Esophagus muscularis mucosa (tissue), 4 donors: ENCODE measurements at places on chromosomes 7 and 10. TPM values are rescaled to one million over a fixed set of nuclear protein-coding genes. Genes with fewer than 3 reads are reported as not detected.

MOGAT3 gene
- not detected for total RNA-seq

SLC37A3 gene
- total RNA-seq: 46.1 TPM

ACSM6 gene
- not detected for total RNA-seq

MYH16 gene
- not detected for total RNA-seq

GRCh38 chr7:22989643-22990587 lies 24.0 kb downstream of the HYCC1 start:
- no peak for DNase-seq
- peaks cover 2% of the 10 kb centered on the region for H3K4me1 ChIP-seq
- no peak overlapping the region for H3K27ac ChIP-seq
- no peaks in the 10 kb centered on the region for H3K27me3 ChIP-seq
- no peaks in the 10 kb centered on the region for H3K36me3 ChIP-seq

DNA sequence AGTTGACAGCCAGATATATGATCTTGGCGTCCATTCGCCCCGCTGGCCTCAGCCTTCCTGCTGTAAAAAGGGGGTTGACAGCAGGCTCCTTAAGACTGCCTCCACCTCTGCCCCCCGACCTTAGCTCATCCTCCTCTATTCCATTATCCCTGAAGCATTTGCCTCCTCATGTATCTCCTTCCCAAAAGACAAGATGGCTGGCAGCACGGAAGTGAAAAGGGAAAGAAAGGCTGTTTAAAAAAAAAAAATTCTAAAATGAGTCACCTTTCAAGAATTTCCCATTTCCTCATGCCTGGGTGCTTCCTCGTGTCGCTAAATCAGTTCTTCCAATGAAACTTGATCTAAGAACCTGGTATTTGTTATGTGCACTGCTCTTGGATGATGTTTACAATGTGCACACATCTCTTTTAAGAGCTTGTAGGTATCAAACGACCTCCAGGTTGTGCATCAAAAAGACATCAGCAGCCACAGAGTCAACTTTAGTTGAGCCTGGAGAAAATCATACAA lies 1.7 kb downstream of the SCRN1 start:
- no peak for DNase-seq
- H3K27me3 ChIP-seq: no peaks in the 10 kb centered on the region
- H3K27ac ChIP-seq: peak overlapping the region; percentile 94
- H3K36me3 ChIP-seq: no peaks in the 10 kb centered on the region

DNA sequence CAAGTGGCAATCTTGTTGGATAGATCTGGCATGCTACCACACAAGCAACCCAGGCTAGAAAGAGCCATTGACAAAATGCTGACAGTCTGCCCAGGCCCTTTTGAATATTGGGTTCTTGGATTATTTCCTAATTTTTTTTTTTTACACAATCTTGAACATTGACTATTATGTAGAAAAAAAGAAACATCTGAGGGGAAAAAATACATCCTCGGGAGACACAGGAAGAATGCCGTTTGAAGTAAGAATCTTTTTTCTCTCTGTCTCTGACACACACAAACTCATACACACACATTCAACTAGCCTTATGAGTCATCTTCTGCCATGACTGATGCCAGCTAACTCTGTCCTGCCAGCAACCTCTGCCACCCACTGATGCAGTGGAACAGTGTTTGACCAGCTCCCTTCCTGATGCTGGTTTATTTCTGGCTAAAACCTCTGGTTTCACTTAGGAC lies 47.2 kb downstream of the SORBS1 start:
- no peaks in the 10 kb centered on the region for H3K27me3 ChIP-seq
- peaks cover 94% of the 10 kb centered on the region for H3K4me1 ChIP-seq
- no peaks in the 10 kb centered on the region for H3K36me3 ChIP-seq
- H3K4me3 ChIP-seq: peak overlapping the region; percentile 21
- no peak for DNase-seq

DNA sequence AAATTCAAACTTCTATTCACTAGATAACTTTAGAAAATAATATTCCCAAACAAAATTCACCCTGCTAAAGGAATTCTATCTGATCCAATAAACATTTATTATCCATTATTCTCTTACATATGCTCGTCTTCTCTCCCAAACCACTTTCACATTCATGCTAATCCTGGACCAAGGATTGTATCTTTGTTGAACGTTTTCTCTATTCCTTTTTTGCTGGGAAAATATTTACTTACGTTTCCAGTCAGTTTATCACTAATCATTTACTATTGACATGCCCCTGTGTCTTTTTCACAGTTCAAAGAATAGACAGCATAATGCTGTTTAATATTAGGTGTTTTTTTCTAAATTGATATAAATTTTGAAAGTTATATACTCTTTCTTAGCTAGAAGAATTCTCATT lies 3.2 kb downstream of the TEX47 start:
- H3K27me3 ChIP-seq: no peaks in the 10 kb centered on the region
- no peak overlapping the region for H3K4me3 ChIP-seq
- no peaks in the 10 kb centered on the region for H3K36me3 ChIP-seq
- DNase-seq: no peak
